ENCODE measurements at places on chromosomes 1 and 21. TPM values are rescaled to one million over a fixed set of nuclear protein-coding genes. Genes with fewer than 3 reads are reported as not detected.
A peak's percentile ranks its signal among the peaks of the same experiment; 100 is the strongest.

GRCh38 chr1:203628201-203629015, 1.8 kb downstream of the ATP2B4 start:
- peaks cover 54% of the 10 kb centered on the region for H3K4me1 ChIP-seq
- DNase-seq = no peak
- H3K4me3 ChIP-seq = peak overlapping the region; percentile 97
- H3K36me3 ChIP-seq = peaks cover 3% of the 10 kb centered on the region
- no peaks in the 10 kb centered on the region for H3K27me3 ChIP-seq
- H3K27ac ChIP-seq = peak overlapping the region; percentile 93

DNA sequence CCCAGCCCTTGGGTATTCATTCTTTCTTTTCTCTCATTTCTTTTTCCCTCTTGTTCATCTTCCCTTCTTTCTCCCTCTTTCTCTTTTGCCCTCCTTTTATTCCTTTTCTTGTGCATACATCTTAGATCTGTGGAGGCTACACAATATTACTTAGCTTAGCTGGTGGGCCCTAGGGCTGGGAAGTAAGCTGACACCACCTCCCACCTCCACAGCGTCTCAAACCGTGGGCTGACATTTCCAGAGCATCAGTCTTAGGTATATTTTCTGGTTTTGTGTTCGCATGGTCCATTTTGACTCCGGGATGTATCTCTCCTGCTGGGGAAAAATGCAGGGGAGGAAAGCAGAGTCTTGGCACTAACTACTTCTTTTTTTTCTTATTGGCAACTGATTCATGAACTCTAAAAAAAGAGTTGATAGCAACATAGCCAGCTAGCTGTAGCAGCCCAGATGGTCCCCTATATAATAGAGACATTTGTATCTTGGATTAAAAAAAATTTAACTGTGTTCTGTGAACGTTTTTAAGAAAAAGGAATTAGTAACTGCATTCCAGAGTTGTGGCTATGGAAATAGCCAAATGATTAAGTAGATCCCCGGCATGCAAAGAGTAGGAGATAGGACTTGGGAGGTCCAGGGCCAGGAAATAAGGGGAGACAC, 15.5 kb downstream of the CNIH3 start:
- no peak overlapping the region for H3K4me3 ChIP-seq
- no peak for DNase-seq
- no peaks in the 10 kb centered on the region for H3K4me1 ChIP-seq
- no peak overlapping the region for H3K27ac ChIP-seq
- H3K27me3 ChIP-seq = peaks cover 7% of the 10 kb centered on the region
- H3K36me3 ChIP-seq = no peaks in the 10 kb centered on the region

The DISP3 gene
- 0.69 TPM for total RNA-seq

- no peak overlapping the region for H3K4me3 ChIP-seq
- H3K27ac ChIP-seq = no peak overlapping the region
- peaks cover 3% of the 10 kb centered on the region for H3K27me3 ChIP-seq
- DNase-seq = no peak
- H3K4me1 ChIP-seq = peaks cover 9% of the 10 kb centered on the region
Observed at GRCh38 chr1:225578251-225578977, 74.5 kb downstream of the ENAH start.

The FMO3 gene
- total RNA-seq = not detected

The SRSF11 gene
- total RNA-seq = 411 TPM

DNA sequence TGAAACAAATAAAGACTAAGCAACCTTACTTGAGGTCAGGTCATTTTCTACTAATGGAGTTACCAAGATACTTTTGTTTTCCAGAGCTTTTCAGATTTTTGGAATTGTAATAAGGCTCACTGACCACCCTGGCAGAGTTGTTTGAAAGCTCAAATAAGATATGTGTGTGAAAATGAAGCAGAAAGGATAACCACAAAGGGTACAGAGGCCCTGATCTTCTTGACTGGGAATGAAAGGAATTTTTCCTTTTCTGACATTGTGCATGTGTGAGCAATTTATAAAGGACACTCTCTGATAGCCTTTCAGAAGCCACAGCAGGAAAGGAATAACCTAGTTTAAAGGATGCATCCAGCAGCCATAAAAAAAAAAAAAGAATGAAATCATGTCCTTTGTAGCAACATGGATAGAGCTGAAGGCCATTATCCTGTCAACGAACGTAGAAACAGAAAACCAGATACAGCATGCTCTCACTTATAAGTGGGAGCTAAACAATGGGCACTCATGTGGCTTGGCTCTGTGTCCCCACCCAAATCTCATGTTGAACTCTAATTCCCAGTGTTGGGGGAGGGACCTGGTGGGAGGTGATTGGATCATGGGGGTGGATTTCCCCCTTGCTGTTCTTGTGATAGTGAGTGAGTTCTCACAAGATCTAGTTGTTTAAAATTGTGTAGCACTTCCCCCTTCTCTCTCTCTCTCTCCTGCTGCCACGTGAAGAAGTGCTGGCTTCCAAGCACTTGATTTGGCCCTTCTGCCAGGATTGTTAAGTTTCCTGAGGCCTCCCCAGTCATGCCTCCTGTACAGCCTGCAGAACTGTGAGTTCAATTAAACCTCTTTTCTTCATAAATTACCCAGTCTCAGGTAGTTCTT, 3.1 kb upstream of the SRP9 start:
- H3K27me3 ChIP-seq = no peaks in the 10 kb centered on the region
- DNase-seq = no peak
- peaks cover 4% of the 10 kb centered on the region for H3K36me3 ChIP-seq
- peak overlapping the region; percentile 18 for H3K27ac ChIP-seq
- peaks cover 41% of the 10 kb centered on the region for H3K4me1 ChIP-seq
- H3K4me3 ChIP-seq = no peak overlapping the region

- DNase-seq = no peak
- peaks cover 6% of the 10 kb centered on the region for H3K4me1 ChIP-seq
- no peaks in the 10 kb centered on the region for H3K27me3 ChIP-seq
- no peaks in the 10 kb centered on the region for H3K36me3 ChIP-seq
- H3K4me3 ChIP-seq = no peak overlapping the region
Observed at GRCh38 chr1:66556161-66556611, 22.2 kb downstream of the SGIP1 start.

DNA sequence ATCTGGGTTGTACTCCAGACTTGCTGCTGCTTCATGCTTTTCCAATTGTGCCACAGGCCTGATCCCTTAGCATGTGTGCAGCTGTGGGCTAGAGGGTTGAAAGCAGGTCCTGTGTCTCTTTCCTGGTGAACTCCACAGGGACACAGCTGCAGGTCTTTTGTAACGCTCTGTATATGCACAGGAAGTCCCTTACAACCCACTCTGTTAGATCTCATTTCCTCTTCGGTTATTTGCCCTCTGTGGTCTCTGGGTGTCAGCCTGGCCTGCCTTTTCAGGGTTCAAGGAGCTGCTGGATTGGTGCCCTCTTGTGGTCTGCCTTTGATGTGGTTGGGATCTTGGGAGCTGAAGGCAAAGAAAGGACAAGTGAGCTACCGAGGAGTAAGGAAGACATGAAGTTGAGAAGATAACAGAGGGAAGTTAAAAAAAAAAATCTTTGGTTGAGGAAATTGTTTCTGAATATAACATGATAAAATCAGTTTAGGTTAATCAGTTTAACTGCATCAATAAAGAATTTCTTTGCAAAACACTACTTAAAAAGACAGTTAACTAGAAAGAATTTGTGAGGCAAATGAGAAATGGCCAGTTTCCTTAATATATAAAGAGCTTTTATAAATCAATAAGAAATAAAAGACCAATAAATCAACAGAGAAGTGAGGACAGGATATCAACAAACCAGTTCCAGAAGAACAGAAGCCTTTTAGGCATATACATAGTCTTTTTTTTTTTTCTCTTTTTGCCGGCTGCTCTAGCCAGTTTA, 44.1 kb downstream of the UCK2 start:
- no peaks in the 10 kb centered on the region for H3K36me3 ChIP-seq
- no peak for DNase-seq
- peaks cover 24% of the 10 kb centered on the region for H3K27me3 ChIP-seq
- peaks cover 45% of the 10 kb centered on the region for H3K4me1 ChIP-seq

The DNAJC28 gene
- total RNA-seq = 2.1 TPM

- H3K36me3 ChIP-seq = no peaks in the 10 kb centered on the region
- no peaks in the 10 kb centered on the region for H3K27me3 ChIP-seq
- DNase-seq = no peak
- no peak overlapping the region for H3K4me3 ChIP-seq
- H3K27ac ChIP-seq = no peak overlapping the region
Observed at GRCh38 chr1:245483247-245483646, 328.5 kb downstream of the KIF26B start.

- H3K36me3 ChIP-seq = no peaks in the 10 kb centered on the region
- no peaks in the 10 kb centered on the region for H3K27me3 ChIP-seq
- DNase-seq = no peak
- peak overlapping the region; percentile 86 for H3K27ac ChIP-seq
- peaks cover 56% of the 10 kb centered on the region for H3K4me1 ChIP-seq
Observed at GRCh38 chr1:89753761-89754160, 67.1 kb upstream of the LRRC8D start.

- H3K4me3 ChIP-seq = peak overlapping the region; percentile 2
- peaks cover 2% of the 10 kb centered on the region for H3K36me3 ChIP-seq
- peaks cover 9% of the 10 kb centered on the region for H3K4me1 ChIP-seq
- no peak overlapping the region for H3K27ac ChIP-seq
Observed at GRCh38 chr1:111272081-111272480, 18.6 kb upstream of the CHIA start.

GRCh38 chr21:18275781-18276180, 31.1 kb downstream of the CHODL start:
- no peaks in the 10 kb centered on the region for H3K4me1 ChIP-seq
- H3K36me3 ChIP-seq = no peaks in the 10 kb centered on the region
- no peak overlapping the region for H3K27ac ChIP-seq

The GBP5 gene
- total RNA-seq = 22.2 TPM

The VASH2 gene
- total RNA-seq = not detected

The PINK1 gene
- total RNA-seq = 29.8 TPM

GRCh38 chr1:227094249-227094966, 154.3 kb downstream of the COQ8A start:
- no peaks in the 10 kb centered on the region for H3K4me1 ChIP-seq
- no peaks in the 10 kb centered on the region for H3K36me3 ChIP-seq

- H3K27ac ChIP-seq = peak overlapping the region; percentile 100
- peak overlapping the region; percentile 95 for H3K4me3 ChIP-seq
- no peaks in the 10 kb centered on the region for H3K27me3 ChIP-seq
- DNase-seq = peak; percentile 62
Observed at GRCh38 chr1:228141226-228142044, 1.4 kb downstream of the GUK1 start.

GRCh38 chr1:64469116-64469976, 583 bp upstream of the CACHD1 start:
- no peaks in the 10 kb centered on the region for H3K36me3 ChIP-seq
- peak; percentile 5 for DNase-seq
- H3K27me3 ChIP-seq = peaks cover 33% of the 10 kb centered on the region
- peak overlapping the region; percentile 81 for H3K27ac ChIP-seq

The NUDT4B gene
- total RNA-seq = not detected

DNA sequence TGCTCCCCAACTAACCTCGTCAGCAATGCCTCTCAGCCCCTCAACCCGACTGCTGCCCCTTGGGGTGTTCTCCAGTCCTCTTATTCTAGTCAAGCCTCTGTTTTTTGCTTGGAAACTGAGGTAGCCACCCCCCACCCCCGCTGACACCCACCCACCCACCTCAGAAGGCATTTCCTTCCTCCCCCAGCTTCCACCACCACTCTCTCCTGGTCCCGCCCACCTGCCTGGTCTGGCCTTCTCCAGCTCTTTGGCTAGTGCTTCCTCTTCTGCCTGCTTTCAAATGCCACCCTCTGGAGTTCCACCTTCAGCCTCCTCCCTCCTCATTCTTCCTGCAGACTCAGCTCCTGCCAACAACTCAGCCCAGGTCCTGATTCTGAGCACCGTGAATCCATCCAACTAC, 35.3 kb downstream of the OLFML2B start:
- H3K27me3 ChIP-seq = peaks cover 2% of the 10 kb centered on the region
- H3K27ac ChIP-seq = peak overlapping the region; percentile 60
- no peak overlapping the region for H3K4me3 ChIP-seq
- no peak for DNase-seq
- peaks cover 14% of the 10 kb centered on the region for H3K36me3 ChIP-seq

The KCNT2 gene
- not detected for total RNA-seq

The ARPC5 gene
- total RNA-seq = 102 TPM

DNA sequence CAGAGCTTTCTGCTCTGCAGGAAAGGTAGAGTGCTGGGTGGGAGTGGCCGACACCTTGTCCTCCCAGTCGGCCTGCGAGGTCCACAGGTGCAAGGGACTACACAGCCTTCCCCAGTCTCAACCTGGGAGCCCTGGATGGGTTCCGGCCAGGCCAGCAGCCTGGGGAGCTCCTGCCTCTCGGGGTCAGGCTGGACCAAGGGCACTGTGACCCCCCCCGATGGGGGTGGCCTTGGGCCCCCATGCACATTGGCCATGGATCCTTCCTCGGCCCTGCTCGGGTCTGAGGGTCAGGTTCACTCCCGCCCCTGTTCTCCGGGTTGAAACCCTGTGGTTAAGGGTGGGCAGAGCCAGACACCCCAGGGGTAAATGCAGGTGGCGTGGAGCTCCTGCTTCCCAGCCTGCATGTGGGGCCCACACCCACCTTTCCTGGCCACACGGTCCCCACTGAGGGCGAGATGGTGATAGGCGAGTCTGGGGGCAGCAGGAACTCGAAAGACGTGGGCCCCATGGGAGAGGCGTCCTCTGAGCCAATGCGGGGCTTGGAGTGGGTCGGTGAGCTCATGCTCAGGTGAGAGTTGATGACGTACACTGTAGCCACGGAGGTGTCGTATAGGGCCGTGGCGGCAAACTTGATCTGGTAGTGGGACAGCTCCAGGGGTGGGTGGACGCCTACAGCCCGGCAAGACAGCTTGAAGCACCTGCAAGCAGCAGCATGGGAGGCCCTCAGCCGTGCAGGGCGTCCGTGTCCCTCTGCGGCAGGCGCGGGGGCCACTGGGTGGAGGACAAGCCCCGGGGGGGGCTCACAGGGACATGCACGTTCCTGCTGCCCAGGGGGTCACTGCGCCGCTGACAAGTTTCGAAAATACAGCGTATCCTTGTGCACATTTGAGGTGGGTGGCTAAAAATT, 10.8 kb upstream of the TMEM52 start:
- H3K4me1 ChIP-seq = no peaks in the 10 kb centered on the region
- no peaks in the 10 kb centered on the region for H3K27me3 ChIP-seq
- H3K4me3 ChIP-seq = no peak overlapping the region

GRCh38 chr1:68969441-68969840, 472.6 kb upstream of the DEPDC1 start:
- DNase-seq = no peak
- H3K27ac ChIP-seq = no peak overlapping the region
- no peaks in the 10 kb centered on the region for H3K4me1 ChIP-seq
- no peak overlapping the region for H3K4me3 ChIP-seq

The CA6 gene
- 11.5 TPM for total RNA-seq
